ENCODE measurements at places on chromosomes 12 and 14.

- no peak for DNase-seq
Measured at GRCh38 chr12:132446633-132447326, 43.2 kb upstream of the FBRSL1 start.

GRCh38 chr12:64675795-64676194 is 65.5 kb downstream of the RASSF3 start:
- DNase-seq = peak; percentile 34

DNA sequence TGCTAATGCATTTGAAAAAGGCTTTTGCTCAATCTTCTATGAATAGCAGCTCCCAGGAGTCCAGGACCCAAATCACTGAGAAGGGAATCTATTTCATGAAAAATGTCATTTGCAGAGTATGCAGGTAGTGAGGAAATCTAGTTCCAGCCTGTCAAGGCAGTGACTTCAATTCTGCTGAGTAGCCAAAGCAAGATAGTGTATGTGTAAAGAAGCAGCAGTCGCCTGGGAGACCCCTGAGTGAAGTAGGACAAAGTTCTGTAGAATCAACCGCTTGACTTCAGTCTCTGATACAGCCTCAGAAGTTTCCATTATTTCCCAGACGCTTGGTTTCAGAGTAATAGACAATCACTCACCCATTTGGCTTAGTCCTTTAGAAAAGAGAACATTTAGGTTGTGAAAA is 435.6 kb upstream of the LRFN5 start:
- no peak for DNase-seq

DNA sequence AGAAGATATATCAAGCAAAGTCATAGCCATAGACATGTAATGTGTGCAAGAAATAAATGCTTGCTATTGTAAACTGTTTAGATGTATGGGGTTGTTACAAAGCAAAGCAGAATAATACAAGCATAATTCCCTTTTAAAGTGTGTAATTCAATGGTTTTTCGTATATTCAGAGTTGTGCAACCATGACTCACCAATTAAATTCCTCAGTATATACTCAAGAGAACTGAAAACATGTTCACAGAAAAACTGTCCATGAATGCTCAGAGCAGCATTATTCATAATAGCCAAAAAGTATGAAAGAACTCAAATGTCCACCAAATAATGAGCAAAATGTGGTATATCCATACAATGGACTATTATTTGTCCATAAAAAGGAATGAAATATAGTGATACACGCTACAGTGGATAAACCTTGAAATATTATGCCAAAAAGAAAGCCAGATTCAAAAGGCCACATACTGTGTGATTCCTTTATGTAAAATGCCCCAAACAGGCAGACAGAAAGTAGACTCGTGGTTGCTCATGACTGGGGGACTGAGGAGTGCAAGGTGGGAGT is 9.3 kb downstream of the GXYLT1 start:
- peak; percentile 89 for DNase-seq

DNA sequence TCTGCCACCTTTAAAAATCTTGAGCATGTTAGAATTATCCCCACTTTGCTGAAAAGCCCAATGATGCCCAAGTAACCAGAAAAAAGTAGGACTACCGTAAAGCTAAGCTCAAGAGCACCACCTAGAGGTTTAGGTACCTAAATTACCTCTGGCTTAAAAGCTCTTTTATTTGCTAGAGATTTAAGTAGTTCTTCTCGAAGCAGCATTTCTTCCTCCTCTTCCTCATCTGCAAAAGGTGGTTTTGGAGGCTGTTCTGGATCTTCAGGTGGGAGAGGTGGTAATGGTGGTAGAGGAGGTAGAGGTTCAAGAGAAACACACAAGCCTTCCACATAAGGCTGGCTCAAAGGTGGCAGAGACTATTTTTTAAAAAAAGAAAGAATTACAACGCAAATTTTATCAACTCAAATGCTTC is 26.9 kb downstream of the ZFC3H1 start:
- peak; percentile 87 for DNase-seq

DNA sequence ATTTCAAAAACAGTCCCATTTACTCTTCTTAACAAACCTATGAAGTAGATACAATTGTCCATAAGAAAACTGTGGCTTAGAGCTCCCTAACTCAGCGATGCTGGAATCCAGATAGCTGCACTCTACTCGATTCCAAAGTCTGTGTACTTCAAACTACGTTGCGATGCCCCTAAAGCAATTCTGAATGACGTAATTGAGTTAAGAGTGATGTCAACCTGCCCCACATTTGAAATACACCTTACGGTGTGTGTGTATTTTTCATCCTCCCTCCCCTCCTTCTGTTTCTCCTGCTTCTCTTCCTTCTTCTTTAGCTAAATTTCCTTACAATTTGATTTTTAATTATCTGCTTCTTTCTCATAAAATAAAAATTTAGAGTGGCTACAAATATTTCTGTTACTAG is 31.9 kb upstream of the RAP1B start:
- no peak for DNase-seq

- DNase-seq = no peak
Measured at GRCh38 chr12:86139671-86140070, 116.5 kb downstream of the MGAT4C start.

GRCh38 chr12:53180931-53181645 is 363 bp upstream of the CSAD start:
- DNase-seq = peak; percentile 87

GRCh38 chr12:108511633-108512540 is 3.2 kb upstream of the FICD start:
- DNase-seq = peak; percentile 86

DNA sequence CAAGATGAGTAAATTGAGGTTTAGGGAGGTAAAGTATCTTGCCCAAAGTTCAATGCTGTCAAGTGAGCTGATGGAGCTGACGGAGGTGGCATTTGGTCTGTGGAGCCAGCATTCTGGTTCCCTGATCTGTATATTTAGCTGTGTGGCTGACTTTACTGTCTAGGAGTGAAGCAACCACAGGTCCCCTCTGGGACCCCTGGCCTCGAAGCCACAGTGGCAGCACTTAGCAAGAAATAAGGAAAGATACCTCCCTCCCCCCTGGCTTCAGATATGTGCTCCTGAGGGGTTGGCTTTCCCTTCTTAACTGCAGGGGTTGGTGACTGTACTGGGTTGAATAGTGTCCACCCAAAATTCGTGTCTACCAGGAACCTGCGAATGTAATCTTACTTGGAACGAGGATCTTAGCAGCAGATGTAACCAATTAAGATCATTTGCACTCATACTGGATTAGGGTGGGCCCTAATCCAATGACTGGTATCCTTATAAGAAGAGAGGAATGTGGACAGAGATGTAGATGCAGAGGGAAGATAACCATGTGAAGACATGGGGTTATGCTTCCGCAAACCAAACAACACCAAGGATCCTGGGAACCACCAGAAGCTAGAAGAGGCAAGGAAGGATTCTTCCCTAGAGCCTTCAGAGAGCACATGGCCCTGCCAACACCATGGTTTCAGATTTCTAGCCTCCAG is 2.0 kb upstream of the ACVR1B start:
- peak; percentile 45 for DNase-seq

GRCh38 chr14:37061697-37062096 is 110.7 kb downstream of the SLC25A21 start:
- peak; percentile 74 for DNase-seq

GRCh38 chr14:54698501-54698900 is 131.6 kb downstream of the SAMD4A start:
- no peak for DNase-seq

GRCh38 chr12:95206916-95207315 is 10.4 kb downstream of the FGD6 start:
- no peak for DNase-seq

DNA sequence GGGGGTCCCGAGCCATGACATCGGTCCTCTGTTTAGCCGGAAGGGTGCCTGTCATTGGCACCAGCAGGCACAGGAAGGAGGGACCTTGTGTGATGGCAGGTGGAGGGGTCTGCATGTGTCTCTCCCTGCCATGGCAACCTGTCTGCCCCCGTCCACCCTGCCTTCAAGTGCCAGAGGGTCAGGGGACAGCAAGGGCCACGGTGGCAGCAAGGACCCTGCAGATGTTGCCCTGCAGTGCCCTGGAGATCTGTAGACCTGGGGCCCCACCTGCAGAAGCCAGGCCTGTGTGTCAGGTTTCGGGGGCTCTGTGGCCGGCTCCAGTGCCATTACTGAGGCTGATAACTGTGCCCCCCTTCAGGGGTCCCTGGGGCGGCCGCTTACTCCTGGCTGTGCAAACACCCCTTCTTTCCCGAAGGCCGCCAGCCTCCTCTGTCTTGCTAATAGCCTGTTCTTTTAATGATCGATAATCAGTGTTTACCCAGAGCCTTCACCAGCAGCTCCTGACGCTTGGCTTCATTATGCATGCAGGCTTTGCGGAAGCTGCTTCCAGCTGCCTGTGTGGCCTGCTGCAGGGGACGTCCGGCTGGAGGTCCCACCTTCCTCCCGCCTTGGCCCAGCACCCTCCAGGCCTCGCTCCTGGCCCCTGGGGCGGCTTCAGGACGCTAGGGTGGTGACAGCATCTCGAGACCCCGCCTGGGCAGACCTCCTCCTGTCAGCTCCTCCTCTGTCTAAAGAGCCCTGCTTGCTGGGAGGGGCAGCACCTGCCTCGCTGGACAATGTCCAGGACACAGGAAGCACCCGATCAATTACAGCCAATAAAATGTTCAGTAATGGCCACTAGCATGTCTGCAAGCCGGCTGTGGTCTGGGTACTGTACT is 153.0 kb downstream of the KIF26A start:
- DNase-seq = no peak

GRCh38 chr14:104429291-104429861 is 150.2 kb upstream of the C14orf180 start:
- DNase-seq = no peak

- DNase-seq = no peak
Measured at GRCh38 chr12:14989790-14990189, 16.9 kb downstream of the PDE6H start.

GRCh38 chr12:19431407-19432308 is 7.6 kb upstream of the AEBP2 start:
- peak; percentile 72 for DNase-seq

- no peak for DNase-seq
Measured at GRCh38 chr14:96711559-96712267, 85.5 kb upstream of the VRK1 start.

- no peak for DNase-seq
Measured at GRCh38 chr12:25202137-25202536, 7.1 kb downstream of the ETFRF1 start.

- DNase-seq = no peak
Measured at GRCh38 chr14:49679271-49679670, 8.7 kb downstream of the POLE2 start.

DNA sequence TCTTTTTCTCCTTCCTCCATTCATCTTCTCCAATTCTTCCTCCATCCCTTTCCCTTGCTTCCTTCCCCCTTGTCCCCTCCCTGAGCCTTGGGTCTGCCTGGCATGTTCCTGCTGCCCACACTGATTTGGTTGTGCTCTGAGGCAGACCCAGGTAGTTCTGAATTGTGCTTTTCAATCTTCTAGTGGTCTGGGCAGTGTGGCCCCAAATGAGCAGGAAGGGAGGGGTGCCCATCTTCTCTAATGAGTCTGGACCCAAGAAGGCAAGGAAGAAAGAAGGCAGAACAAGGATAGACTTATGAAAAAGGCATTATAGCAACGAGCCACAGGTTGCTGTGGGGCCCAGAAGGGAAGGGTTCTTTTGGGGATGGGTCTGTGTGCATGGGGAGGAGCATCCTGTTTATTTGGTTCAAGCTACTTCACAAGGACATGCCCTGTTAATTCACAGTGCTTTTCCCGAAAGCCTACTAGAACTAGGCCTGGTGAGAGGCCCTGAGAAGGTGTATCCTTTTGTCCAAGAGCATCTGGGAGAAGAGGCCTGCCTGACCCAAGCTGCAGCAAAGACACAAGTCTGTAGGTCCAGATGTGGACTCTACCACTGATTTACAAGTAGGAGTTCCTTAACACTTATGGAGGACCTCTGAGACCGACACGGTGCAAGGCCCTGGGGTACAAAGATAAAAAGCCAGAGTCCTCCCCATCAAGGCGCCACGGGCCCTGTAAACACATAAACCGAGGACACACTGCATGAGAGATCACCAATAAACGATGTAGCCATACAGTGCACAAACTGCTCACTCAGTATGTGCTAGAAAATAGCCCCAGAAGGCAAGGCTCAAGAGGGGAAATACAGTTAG is 1.1 kb upstream of the SUSD6 start:
- peak; percentile 42 for DNase-seq

DNA sequence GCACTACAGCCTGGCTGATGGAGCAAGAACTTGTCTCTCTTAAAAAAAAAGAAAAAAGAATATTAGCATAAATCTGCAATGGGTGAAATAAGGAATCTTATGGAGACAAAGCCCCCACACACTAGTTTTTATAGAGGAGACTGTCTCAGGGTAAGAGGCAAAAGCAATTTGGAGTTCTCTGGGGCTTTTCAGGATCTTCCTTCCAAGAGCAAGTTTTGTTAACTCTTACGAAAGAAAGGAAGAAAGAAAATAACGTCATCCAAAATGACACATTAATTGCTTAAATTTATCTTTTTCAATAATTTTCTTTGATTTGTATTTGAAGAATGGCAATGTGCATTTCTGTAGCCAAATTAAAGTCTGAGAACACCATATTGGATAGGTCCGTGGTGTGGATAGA is 3.8 kb downstream of the PDE6H start:
- no peak for DNase-seq

- DNase-seq = no peak
Measured at GRCh38 chr12:101713059-101713682, 15.7 kb downstream of the CHPT1 start.

DNA sequence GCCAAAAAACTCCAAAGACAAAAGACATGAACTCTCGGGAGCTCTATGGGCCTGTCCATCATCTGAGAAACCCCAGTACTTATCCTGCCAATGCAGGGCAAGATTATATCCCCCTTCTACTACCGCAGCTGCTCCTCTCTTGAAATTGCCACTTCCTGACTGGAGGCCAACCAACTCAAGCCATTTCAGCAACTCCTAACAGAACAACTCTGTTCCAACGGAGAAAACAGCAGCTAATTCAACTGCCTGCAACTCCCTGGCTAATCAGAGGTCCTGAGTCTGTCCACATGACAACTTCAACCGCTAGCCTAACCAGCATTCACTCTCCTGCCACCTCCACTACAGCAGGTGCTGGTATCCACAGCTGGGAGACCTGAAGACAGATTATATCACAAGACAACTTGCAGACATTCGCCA is 24.1 kb downstream of the CEP83 start:
- no peak for DNase-seq

- DNase-seq = no peak
Measured at GRCh38 chr12:25975682-25976081, 17.2 kb downstream of the RASSF8 start.

GRCh38 chr14:76726551-76726970 is 34.7 kb upstream of the VASH1 start:
- DNase-seq = no peak

- no peak for DNase-seq
Measured at GRCh38 chr12:45570501-45570900, 159.0 kb upstream of the ARID2 start.

GRCh38 chr14:28142400-28143015 is 624.1 kb upstream of the FOXG1 start:
- peak; percentile 10 for DNase-seq

DNA sequence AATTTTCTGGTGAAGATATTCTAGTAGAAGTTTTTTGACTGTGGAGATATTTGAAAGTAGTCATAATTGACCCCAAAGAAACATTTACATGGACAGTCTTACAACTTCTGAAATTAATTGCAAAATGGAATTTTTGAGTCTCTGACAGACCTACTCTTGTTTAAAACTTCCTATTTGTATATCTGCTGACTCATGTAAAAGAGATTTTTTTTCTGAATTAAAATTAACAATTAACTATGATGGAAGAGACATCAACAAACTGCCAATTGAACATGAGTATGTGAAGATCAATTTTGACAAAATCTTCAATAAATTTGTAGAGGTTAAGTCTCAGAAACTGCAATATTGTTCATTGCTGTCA is 108.5 kb upstream of the MAX start:
- DNase-seq = peak; percentile 41

GRCh38 chr12:102769323-102769916 is 147.6 kb downstream of the PAH start:
- peak; percentile 91 for DNase-seq
